ENCODE measurements at places on chromosomes 4 and X.

- no peak for DNase-seq
Measured at GRCh38 chr4:189845145-189845846, 95.4 kb upstream of the FRG1 start.

DNA sequence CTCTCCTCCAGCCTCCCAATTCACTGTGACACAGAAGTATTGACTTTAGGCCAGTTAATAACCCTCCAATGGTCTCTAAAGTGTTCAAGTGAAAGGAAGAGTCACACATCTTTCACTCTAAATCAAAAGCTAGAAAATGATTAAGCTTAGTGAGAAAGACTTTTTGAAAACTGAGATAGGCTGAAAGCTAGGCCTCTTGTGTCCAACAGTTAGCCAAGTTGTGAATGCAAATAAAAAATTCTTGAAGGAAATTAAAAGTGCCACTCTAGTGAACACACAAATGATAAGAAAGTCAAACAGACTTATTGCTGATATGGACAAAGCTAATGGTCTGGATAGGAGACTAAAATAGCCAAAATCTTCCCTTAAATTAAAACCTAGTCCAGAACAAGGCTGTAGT, 687.2 kb downstream of the TRIML1 start:
- no peak for DNase-seq

DNA sequence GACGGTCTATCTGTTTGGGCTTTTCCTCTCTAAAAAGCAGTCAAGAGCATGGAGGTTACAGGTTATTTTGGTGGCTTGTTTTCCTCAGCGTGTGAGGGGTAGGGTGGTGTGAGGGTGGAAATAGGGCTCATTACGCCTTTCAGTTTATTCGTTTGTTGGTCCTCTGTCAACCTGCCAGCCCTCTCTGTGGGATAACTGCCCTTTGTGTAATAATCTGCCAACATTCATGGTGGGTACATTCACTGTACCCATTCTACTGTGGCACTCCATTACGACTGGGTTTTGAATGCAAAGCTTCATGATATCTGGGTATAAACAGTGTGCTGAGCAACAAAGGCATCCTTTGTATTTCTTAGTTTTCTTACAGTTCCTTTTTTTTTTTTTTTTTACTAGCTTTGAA, 136.4 kb downstream of the ADGRL3 start:
- no peak for DNase-seq

DNA sequence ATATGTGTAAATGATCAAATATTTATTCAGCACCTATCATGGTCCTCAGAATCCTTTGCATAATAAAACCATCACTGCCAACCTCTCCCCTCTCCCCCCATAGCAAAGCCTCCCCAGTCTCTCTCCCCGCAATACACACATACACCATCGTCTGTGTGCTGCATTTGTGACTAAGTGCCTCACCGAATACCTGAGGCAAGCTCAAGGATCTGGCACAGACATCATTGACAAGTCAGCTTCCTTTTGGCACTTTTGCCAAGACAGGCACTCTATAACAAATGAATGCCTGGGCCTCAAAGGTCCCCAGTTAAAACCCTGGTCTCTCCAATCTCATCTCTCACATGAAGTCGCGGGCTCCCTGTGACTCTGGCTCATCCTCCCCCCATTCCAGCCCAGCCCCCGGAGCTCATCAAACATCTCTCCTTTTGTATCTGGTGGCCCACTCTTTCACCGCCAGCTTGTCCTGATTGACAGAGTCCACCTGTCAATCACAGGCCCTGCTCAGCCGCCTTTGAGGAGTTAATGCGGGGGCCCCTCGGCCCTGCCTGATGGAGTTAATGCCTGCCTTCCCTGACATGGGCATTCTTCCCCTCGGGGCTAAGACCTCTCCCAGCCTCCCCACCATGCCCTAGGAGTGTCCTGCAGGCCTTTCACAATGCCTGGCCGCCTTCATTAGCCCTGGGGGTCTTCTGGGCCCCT, 135.8 kb upstream of the ATP6AP2 start:
- no peak for DNase-seq

DNA sequence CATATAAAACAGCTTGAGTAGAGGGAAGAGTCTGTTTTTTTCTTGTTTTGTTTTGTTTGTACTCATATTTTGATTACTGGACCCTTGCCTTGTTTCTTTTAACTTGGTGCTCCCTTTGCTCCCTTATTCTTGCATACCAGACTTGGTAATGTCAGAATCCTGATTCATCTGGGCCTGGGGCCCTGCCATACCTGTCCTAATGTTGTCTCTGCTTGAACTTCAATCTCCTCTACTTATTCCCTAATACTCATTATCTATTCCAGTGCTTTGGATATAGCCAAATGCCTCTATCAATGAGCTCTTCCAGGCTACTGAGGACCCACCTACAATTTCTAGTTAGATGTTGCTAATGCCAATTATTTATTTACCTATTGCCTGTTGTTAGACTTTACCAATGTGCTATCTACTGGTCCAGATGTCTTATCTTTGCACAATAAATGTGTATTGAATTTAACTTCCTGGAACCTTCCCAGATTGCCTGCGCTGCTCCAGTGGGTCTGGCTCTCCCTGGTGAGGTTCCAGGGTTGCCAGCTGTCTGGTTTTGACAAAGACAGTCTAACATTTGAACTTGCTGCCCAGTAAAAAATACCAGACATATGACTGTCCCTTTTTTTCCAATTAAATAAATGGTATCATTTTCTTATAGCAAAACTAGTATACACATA, 64.4 kb upstream of the ACSL4 start:
- no peak for DNase-seq
